ENCODE measurements at places on chromosomes 3 and 15.

- DNase-seq: no peak
These were observed 488.7 kb upstream of the TPRG1 start for GRCh38 chr3:188683032-188683521.

- DNase-seq: no peak
These were observed 347 bp downstream of the HACL1 start for GRCh38 chr3:15601046-15601398.

DNA sequence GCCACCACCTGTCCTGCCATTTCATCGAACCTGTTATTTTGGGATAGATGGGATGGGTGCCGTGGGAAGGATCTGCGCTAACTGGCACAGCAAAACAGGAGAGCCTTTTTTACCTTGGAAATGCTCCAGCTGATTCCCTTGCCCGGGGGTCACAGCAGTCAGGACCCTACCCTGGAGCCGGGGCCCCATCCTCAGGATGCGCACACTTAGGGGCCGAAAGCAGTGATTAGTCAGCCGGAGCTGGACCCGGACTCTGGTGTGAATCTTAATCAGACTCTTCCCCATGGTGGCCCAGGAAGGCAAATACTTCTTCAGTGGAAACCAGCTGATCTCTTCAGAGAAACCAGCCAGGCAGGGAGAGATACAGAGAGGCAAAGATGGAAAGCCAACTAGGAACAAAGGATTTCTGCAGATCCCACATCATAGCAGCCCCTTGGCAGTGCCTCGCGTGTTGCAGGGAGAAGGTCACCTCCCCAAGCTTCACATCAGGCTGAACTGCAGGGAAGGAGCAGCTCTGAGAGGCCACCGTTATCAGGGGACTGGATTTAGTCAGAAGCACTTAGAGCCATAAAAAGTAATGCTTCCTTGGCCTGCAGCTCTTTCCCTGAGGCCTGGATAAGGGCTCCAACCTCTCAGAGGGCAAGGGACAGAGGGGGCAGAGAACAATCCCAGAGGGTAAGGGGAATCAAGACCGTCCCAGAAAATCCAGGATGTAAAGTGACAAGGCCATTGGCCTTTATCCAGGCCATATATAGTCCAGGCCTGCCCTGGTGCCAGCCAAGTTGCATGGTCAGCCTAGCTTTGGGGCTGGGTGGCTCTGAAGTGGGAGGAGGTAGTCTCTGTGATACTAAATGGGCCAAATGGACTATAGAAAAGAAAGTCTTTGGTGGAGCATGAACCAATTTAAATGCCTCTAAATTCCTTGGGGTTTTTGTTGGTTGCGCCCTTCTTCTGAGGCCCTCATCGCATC lies 52.9 kb downstream of the WDR76 start:
- DNase-seq: no peak

GRCh38 chr3:95177096-95177495 lies 1114.2 kb downstream of the NSUN3 start:
- DNase-seq: no peak
